ENCODE measurements at places on chromosomes 1 and 21.

DNA sequence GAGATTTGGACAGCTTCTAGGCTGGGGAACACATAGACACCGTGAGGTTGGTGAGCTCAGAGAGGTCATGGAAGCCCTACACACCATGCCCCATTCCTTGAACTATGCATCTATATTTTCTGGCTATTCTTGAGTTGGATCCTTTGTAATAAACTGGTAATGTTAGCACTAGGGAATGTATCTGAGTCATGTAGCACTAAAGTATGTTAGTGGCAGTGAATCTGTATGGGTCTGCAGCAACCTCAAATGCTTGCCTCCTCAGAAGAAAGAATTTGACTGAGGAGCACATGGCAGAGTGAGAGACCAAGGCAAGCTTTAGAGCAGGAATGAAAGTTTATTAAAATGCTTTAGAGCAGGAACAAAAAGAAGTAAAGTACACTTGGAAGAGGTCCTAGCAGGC lies 43.7 kb upstream of the LRRC7 start:
- no peak for DNase-seq

- no peak for DNase-seq
Observed at GRCh38 chr1:74455390-74455789, 57.0 kb downstream of the LRRC53 start.

- DNase-seq: peak; percentile 26
Observed at GRCh38 chr1:20037877-20038276, 32.1 kb upstream of the PLA2G5 start.

DNA sequence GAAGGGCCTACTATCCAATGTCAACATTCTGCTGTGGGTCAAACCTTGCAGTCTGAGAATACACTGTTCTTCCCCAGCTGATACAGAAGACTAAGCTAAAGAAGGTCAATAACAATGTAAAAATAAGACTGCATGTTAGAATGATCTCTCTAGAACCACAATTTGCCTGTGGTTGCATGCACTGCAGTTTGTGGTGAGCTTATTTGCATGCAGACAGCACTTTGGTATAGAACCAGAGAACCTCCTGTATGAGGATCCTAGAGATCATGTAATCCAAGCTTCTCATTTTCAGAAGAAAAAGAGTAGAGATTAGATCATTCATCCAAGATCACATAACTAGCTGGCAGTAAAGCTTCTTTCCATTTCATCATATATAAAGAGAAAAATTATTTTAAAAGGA lies 15.8 kb downstream of the SYNJ1 start:
- DNase-seq: no peak

DNA sequence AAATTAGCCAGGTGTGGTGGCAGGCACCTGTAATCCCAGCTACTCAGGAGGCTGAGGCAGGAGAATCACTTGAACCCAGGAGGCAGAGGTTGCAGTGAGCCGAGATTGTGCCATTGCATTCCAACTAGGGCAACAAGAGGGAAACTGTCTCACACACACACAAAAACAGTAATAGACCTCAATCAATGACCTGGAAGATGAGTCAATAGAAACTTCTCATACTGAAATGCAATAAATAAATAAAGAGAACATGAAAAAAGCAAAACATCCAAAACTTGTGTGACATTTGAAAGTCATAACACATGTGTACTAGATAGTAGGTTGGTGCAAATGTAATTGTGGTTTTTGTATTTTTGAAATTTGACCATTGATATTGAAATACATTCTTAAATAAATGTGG lies 1338.5 kb downstream of the AMY1C start:
- DNase-seq: no peak

- DNase-seq: no peak
Observed at GRCh38 chr1:25100151-25100833, 132.0 kb downstream of the SYF2 start.

DNA sequence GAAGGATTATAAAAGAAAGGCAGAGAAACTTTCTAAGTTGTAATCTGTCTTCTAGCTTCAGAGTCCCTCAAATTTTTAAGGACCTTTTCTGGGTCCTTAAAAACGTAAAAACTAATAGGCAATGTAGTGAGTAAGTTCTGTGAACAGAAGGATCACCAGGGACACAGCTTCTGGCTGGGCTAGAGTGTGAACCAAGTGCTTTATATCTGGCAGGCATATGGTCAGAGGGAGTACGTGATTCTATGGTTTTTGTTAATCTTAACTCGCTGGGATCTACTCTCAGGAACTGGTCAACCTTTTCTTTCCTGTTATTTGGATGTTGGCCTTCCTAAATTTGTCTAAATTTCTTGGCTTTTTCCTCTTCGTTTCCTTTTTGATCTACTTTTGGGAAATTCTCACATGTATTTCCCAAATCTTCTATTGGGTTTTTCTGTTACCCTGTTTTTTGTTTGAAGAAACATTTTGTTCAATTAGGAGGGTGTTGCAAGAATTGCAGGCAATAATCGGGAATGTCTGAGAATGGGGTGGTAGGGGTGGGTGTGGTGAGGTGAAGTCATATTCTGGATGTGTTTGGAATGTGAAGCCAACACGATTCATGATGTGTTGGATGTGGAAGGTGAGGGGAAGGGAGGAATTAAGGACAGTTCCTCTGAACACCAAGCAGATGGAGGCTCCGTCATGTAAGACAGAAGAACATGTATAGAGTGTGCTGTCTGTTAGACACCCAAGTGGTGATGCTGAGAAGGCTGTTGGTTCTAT lies 193.2 kb downstream of the FMN2 start:
- DNase-seq: no peak

- no peak for DNase-seq
Observed at GRCh38 chr1:23417570-23417969, 7.0 kb downstream of the TCEA3 start.

DNA sequence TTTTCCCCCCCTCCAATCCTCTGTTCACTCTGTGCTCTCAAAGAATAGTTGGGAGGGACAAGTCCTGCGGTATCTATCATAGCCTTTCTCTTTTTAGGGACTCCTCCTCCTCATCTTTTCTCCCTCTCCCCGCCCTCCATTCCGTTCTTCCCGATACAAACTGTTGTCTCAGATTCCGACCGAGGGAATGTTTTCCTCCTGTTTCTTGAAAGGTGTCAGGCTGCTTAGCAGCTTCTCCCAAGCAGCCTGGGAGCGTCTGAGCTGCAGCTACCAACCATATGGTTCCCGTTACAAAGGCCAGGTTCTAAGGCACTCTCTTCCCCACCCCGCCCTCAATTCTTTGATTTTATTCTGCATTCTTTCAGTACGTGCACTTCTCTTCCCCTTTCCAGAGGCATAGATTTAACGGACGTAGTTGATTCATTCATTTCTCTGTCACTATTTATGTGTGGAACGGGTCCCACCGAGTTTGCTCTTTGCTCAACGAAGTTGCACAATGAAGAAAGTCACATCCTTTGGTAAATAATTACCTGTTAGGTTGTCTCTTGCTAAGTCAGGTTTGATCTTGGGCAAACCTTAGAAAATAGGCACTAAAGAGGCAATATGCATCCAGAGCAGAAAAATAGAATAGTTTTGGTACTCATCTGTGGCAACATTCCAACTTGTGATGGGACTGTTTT lies 2.8 kb downstream of the ADGRL2 start:
- no peak for DNase-seq

GRCh38 chr1:6052543-6053205 lies 7.0 kb downstream of the KCNAB2 start:
- DNase-seq: peak; percentile 53

DNA sequence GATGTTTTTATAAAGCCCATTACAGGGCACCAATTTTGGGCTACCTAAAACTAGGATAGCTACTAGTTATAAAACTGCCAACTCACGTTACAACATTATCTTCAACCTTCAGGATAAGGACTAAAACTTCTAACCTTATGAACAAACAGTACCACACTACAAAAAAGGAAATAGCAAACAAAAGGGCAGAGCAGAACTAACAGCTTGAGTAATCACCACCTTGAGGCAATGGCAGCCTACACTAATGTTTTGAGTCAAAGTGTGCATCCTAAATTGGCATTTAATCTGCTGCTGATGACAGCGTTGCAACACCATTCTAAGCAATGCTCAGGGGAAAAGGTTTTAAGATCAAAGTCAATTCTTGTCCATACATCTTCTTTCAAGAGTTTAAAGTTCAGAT lies 27.2 kb downstream of the PTP4A2 start:
- peak; percentile 51 for DNase-seq

GRCh38 chr1:221809091-221810029 lies 67.5 kb upstream of the DUSP10 start:
- no peak for DNase-seq

DNA sequence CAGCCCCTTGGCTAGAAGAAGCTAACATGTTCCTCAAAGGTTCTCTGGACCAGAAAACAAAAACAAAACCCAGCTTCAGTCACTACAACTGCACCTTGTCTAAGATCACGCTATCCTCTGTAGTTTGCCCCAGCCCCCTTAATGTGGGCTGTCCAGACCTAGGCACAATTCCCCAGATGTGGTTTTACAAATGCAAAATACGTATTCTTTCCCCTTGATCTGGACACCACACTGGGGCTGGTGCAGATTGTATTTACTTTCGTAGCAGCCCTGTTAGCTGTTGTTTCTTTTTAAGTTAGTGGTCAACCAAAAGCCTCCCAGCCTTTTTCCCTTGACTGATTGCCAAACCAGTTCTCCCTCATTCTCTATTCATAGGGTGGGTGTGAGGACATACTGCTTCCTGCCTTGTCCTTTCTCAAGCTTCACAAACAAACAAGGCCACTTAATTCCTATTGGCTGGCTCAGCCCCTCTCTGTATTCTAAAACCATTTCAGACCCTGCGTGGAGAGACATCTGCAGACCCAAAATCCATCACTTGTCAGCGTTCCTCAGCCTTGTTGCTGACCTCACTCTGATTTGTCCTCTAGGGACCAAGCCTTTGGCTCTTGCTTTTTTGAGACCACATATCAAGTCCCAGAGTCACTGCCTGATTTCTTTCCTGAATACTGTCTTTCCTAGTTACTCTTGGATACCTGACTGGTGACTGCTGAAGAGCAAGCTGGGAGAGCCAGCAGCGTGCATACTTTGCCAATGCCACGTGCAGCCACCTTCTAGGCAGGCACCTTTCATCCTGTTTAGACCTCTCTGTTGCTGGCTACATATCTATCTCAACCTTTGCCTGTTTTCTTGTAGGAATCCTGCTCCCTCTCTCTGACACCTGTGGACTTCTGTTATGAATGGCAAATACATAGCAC lies 96.4 kb upstream of the RAB3GAP2 start:
- no peak for DNase-seq

DNA sequence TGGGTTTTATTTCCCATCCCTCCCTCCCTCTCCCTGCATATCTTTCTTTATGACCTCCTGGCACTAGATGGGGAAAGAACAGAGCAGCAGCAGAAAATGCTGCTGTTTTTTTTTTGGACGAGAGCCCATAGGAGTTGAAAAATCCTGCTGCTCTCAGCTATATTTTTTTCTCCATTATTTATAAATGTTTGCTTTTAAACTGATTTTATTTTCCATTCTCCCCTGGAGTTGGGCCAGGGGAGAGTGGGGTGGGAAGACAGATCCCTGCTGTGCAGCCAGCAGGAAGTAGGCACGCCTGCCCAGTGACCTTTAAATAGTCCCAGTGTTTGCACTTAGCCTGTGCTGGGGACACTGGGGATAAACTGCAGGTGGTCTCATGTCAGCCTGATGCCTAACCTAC lies 17.4 kb downstream of the SFT2D2 start:
- no peak for DNase-seq

- no peak for DNase-seq
Observed at GRCh38 chr1:225539069-225539468, 111.2 kb upstream of the LBR start.

- DNase-seq: no peak
Observed at GRCh38 chr1:57309630-57310029, 114.2 kb downstream of the DAB1 start.

GRCh38 chr1:203769505-203770343 lies 4.7 kb downstream of the LAX1 start:
- no peak for DNase-seq

- no peak for DNase-seq
Observed at GRCh38 chr1:180185971-180186645, 31.4 kb downstream of the QSOX1 start.

DNA sequence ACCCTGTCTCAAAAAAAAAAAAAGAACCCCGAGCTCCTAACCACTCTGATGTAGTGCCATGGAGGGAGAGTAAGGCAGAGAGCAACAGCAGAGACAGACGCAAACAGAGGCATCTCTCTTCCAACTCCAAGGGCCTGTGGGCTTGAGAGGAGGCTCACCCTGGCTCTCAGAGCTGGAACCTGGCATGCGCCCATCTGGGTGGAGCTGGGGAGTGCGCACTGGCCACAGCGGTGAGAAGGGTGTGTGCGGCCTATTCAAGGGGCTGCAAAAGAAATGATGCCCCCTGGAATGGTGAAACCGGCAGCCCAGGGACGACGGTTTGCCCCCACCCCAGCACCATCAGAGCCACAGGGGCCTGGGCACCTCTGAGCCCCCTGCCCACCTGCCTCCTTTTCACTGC lies 17.6 kb downstream of the COL8A2 start:
- no peak for DNase-seq

DNA sequence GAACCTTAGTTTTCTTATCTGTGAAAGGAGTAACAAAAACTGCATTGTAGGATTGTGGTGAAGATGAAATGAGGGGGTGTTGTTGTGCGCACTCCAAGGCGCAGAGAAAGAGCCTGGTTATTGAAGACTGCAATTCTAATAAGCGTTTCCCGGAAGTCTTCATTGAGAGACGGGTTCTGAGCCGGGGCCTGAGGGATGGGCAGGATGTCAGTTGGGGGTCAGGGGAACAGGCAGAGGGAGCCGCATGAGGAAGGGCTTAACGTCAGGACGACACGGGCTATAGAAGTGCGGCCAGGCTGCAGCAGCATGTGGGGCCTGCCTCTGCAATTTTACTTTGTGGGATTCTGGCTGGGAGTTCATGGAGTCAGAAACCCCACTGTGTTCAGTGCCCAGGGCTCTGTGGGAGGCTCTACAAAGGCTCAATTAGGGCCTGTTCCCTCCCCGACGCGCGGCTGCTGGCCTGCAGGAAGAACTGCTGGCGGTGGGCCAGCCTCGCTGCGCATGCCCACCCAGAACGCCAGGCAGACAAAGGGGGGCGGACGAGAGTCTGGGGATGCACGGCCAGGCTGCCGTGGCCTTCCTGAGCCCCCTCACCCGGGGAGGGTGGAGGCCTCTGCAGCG lies 20.7 kb downstream of the TRIM62 start:
- no peak for DNase-seq

DNA sequence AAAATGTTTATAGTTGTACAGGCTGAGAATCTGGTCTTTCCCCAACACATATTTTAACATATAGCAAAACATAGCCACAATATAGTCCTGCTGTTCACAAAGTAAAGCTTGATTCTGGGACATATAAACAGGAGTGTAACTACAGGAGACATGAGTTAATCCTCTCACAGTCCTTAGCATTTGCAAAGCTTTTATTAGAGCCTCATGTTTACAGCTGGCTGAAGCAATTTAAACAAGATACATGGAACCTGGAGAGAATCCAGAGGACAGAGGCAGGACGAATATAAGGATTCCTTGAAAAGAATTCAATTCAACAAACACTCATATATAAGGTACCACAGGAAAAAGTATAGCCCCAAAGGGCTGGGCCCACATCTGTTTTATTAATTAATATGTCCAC lies 163.4 kb downstream of the ADGRL4 start:
- no peak for DNase-seq

Data from stimulated activated effector memory CD8-positive, alpha-beta T cell treated with anti-CD3 and anti-CD28 coated beads, Interleukin-12 subunit alpha, Interleukin-12 subunit beta, amount 100 ng/mL, for 72 hours (primary cell).